ENCODE measurements at places on chromosomes 6 and 20. TPM values are rescaled to one million over a fixed set of nuclear protein-coding genes. Genes with fewer than 3 reads are reported as not detected.

DNA sequence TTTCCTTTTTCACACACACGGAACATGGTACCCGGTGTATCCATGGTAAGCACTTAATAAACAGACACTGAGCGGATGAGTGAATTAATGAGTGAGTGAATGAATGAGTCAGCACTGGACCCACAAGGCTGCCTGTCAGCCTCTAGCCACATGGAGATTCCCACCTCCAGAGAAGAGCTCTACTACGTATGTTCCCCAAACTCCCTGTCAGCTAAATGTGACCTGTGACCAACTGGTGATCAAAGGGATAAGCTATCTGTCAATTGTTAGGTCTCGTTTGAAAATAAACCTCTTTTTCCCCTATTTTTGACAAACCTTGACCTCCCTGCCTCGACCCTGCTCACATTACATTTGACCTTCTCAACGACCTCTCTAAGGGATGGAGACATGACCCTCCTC is 24.5 kb upstream of the TAF8 start:
- DNase-seq, result no peak

- DNase-seq, result peak; percentile 18
These were observed 95.3 kb downstream of the TAF4 start for GRCh38 chr20:61970357-61970756.

DNA sequence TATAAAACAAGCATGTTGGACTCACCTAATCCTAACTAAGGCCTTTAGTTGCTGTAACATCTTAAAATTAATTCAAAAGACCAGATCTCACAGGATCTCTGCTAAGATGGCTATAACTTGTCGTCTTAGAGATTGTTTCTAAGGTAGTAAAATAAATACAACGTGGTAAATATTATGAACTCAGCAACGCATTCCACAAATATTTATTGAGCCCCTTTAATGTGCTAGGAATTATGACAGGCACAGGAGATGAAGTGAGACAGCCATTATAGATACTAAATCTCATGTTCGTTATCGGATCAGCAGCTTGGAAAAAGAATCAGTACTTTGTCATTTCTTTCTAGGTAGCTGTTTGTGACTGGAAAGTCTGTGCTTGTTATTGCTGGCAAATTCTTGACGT is 20.9 kb upstream of the MCM3 start:
- DNase-seq, result no peak

DNA sequence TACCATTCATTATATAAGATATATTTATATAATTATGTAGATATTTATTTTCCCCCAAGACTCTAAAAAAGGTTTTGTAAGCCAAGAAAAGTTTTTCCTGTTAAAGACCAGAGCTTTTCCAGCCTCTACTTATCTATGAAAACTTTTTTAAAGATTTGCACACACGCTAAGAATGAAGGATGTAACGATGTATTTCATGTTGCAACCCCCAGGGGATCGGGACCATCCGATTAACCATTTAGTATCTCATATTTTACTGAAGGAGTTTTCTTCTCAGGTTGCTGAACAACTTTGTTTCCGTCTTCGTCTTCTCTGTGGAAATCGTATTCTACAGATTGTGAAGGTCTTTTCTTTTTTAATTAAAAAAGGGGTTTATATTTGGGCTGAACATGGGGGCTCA is 70.0 kb upstream of the SASH1 start:
- peak; percentile 7 for DNase-seq

PCMTD2 gene
- 30.5 TPM for total RNA-seq

DNA sequence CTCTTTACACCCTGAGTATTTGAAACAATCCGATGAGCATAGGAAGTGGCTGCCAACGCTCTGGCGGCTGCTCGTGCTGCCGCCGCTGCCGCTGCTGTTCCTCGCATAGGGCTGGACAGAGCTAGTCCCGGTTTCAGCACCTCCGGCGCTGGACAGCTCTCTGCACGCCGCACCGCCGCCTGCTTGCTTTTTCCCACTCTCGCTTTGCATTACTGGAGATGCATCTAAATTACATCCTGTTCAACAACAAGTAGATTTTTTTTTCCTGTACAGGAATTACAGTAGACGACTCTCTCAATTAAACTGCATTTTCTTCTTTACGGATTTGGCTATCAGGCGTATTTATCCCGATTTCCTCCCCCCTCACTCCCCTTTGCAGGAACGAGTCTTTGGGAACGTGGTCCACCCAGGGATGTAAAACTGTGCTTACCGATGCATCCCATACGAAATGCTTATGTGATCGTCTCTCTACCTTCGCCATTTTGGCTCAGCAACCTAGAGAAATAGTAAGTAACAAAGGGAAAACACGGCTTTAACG is 563.8 kb downstream of the LMBRD1 start:
- peak; percentile 37 for DNase-seq

DNA sequence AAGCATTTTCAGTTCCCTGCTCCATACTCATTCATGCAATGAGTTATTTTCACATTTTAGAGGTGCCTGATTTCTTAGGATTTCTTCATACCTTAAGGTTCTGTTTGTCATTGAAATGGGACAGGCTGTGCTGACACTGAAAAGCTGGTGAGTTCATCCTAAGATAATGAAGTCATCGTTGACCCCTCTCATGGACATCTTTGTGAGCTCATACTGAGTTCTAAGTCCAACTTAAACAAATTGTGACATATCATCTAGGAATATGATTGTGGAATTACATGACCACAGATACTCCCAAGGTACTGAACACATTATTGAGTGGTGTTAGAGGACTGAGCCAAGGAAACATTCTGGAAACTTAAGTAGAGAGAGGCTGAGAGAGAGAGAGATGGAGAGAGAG is 224.8 kb upstream of the JAG1 start:
- no peak for DNase-seq

SYNGAP1 gene
- total RNA-seq, result 1.4 TPM

GRCh38 chr20:58810116-58810878 is 40.4 kb downstream of the GNAS-AS1 start:
- DNase-seq, result peak; percentile 80

DNA sequence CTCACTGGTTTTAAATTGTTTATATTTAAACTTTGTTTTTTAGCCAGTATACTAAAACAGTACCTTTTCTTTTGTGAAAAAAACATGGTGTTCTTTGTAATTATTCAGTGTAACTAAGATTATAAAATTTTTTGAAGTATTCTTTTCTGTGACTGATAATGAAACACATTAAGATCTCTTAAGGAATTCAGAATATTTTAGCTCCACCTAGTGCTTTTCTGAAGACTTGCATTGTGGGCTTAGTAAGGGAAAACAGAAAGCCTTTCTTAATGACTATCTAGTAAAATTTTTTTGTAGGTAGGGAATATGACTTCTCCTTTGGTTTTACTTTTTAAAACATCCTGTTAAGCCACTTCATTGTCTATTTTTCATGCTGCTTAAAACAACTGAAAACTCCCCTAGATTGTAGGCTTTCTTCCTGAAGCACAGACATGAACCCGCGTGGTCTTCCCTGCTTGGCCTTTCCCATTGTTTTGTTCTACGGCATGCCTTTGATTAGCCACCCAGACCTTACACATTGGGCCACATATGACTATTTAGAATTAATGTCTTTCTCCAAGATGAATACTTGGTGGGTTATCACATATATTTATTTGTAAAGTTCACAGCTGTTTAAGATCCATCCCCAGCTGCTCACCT is 72.1 kb downstream of the AFDN start:
- DNase-seq, result peak; percentile 44

PAK5 gene
- not detected for total RNA-seq

AK9 gene
- 5.6 TPM for total RNA-seq

GRCh38 chr6:43669050-43669921 is 18.3 kb downstream of the MRPS18A start:
- peak; percentile 51 for DNase-seq

DNA sequence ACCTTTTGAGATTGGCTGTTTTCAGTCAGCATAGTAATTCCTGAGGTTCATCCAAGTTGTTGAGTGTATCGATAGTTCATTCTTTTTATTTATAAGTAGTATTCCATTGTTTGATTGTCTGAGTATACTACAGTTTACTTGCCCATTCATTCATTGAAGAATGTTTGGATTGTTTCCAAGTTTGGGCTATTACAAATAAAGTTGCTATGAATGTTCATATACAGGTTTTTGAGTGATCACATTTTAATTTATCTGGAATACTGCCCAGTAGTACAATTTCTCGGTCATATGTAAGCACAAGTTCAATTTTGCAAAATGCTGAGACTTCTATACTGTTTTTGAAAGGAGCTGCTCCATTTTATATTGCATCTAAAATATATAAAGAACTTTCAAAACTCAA is 14.2 kb upstream of the EPHA7 start:
- DNase-seq, result no peak

- peak; percentile 62 for DNase-seq
These were observed at the start of gene DLL1 for GRCh38 chr6:170290296-170291128. TSS of gene DLL1 (minus strand) at chr6:170291078. CDS start at chr6:170290139, 939 bp downstream.

TINAG gene
- not detected for total RNA-seq

GRCh38 chr6:142446168-142446567 is 144.4 kb downstream of the ADGRG6 start:
- DNase-seq, result no peak

- no peak for DNase-seq
These were observed 69.1 kb upstream of the TOP1 start for GRCh38 chr20:40959325-40960092.

DNA sequence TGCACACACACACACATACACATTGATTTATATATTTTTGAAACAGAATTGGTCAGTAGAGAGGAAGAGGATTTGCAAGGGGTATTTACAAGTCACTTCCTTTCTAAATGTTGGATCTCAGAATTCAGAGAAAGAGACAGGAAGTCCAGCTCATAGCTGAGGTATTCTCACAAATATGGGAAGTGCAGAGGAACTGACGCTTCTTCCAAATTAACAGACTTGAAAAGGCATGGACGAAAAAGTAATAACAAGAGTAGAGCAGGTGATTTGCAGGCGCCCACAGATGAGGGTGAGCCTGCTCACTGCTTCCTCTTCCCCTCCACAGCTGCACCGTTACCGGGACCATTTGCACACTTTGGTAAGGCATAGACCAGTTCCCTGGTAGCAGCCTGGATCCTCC is 246.4 kb downstream of the PHACTR1 start:
- DNase-seq, result peak; percentile 14

GRCh38 chr6:455835-456234 is 64.3 kb downstream of the IRF4 start:
- no peak for DNase-seq

DNA sequence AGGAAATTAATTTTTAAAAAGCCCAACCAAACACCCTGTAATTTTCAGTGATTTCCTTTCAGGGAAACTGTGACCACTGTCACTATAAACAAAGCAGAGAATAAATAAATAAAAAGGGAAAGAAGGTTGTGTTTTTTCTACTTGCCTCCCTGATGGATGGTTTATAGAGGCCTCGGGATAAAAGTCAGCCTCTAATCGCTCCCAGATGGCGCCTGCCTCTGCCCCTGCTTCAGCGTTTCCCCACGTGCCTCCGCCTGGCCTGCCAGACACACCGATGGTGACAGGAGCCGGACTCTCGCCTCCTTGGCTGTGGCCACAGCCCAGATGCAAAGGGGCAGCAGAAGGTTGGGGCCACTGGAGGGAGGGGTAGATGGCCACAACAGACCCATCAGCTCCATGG is 327.7 kb downstream of the CDC5L start:
- DNase-seq, result peak; percentile 62

DNA sequence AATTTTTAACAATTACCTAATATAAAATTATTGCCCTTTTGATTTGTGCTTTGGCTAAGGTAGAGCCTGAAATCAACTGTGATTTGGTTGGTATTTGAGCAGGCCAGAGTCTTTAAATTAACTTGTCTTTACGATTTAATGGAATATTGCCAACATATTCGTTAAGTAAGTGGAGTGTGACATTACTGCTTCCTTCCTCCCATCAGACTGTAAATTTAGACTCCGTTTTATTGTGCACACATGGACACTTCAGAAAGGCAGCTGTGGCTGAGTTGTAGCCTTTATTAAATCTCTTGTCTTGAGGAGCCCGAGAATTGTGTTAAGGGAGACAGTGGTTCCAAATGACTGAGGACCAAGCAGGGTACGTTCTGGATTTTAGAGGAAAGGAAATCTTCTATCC is 57.4 kb downstream of the CAP2 start:
- no peak for DNase-seq

GPX5 gene
- not detected for total RNA-seq

DNA sequence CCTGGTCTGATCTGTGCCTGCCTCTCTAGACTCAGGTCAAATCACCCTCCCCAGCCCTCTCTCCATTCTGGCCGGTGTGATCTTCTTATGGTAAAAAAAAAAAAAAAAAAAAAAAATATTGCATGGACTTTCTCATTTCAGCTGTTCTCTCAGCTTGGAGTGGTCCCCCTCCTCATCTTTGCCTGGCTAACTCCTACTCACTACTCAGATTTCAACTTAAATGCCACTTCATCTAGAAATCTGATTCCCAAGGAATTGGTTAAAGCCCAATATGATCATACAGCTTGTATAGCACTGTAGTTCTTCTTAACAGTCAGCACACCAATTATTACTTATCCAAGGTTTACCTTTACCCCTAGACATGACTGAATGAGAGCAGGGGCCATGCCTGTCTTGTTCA is 105.9 kb upstream of the CARMIL1 start:
- no peak for DNase-seq

CDKAL1 gene
- 22.3 TPM for total RNA-seq

GSTA1 gene
- 0.68 TPM for total RNA-seq

PXDC1 gene
- 30.3 TPM for total RNA-seq

GRCh38 chr6:109939654-109940053 is 38.5 kb upstream of the GPR6 start:
- DNase-seq, result peak; percentile 24

- DNase-seq, result no peak
These were observed 284.0 kb downstream of the KHDC1L start for GRCh38 chr6:72941263-72941662.

C6orf132 gene
- not detected for total RNA-seq

UCKL1 gene
- total RNA-seq, result 23.1 TPM

DNA sequence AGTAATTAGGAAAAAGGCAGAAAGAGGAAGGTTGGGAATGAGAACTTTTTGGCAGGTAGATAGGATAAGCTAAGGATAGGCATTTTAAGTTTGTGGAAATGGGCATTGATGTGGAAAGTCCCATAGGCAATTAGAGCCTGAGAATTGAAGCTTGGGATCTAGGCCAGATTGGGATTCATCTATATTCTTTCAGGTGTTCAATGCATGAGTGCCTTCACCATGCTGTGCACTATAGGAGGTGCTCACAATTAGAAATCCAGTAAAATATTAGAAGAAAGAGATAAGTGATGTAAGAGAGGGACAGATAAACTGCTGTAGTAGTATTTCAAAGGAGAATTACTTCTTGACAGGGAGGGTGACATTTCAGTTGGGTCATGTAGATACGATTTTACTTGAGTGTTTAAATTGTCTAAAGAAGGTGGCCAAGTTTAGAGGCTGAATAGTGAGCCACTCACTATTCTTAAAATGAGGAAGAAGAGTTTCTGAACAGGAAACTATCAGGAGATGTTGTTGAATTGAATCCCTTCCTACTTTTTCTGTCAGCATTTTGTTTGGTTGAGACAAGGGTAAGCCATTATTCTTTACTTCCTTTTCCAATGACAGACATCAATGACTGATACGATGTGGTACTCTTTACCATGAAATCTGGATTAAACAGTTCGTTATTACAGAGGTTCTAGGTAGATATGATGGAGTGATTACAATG is 31.0 kb upstream of the CTAGE9 start:
- no peak for DNase-seq

TRIM40 gene
- not detected for total RNA-seq
